ENCODE measurements at places on chromosomes 1 and 21.

DNA sequence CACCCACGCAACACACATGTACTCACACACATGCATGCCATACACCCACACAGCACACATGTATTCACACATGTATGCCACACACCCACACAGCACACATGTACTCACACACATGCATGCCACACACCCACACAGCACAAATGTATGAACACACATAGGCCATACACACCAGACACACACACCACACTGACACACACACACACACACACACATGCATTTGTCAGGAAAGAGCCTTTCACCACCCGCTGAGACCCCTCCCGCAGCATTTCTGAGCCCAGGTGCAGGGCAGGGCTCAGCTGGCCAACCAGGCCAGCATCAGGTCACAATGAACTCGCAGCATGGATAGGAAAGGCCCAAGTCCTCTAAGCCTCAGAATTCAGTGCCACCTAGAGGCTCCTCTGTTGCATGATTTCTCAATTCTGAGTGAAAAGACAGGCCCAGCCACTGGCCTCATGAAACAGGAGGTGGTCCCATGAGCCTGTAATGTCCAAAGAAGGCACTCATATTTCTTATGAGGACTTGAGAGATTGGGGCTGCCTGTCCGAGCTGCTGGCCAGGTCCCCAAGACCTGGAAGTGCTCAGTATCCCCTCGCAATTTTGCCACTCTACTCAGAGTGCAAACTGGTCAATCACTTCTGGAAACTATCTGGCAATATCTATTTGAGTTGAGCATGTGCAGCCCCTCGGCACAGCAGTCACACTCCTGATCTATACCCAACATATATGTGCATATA, 57.3 kb downstream of the PSMG1 start:
- peak; percentile 72 for DNase-seq

GRCh38 chr1:35691080-35691479, 27.6 kb downstream of the C1orf216 start:
- no peak for DNase-seq

- DNase-seq = no peak
These were observed 7.0 kb upstream of the POFUT2 start for GRCh38 chr21:45294509-45295291.

GRCh38 chr1:247243524-247244137, 12.2 kb upstream of the VN1R5 start:
- no peak for DNase-seq

- no peak for DNase-seq
These were observed 409.5 kb upstream of the ADGRL2 start for GRCh38 chr1:81391125-81391828.

GRCh38 chr1:222047366-222047765, 305.5 kb upstream of the DUSP10 start:
- DNase-seq = no peak

All from inflammatory macrophage (primary cell).